ENCODE measurements at places on chromosomes 13 and 19. TPM values are rescaled to one million over a fixed set of nuclear protein-coding genes. Genes with fewer than 3 reads are reported as not detected.

TBXA2R gene
- total RNA-seq: 1.3 TPM

TMEM221 gene
- total RNA-seq: not detected

LPAR6 gene
- total RNA-seq: 66.2 TPM

ZNF546 gene
- total RNA-seq: 7.8 TPM

RDH8 gene
- total RNA-seq: not detected

ICAM1 gene
- 59.7 TPM for total RNA-seq

NLRP11 gene
- total RNA-seq: 0.05 TPM

OVOL3 gene
- not detected for total RNA-seq

PEG3 gene
- total RNA-seq: 0.68 TPM

LGI4 gene
- not detected for total RNA-seq

OR1I1 gene
- total RNA-seq: not detected

ZNF429 gene
- total RNA-seq: 4.1 TPM

ZNF91 gene
- total RNA-seq: 13.4 TPM

KIR3DL1 gene
- total RNA-seq: not detected

CATSPERD gene
- not detected for total RNA-seq

HMG20B gene
- total RNA-seq: 94.7 TPM

PLIN5 gene
- total RNA-seq: 11.7 TPM

ZNF547 gene
- 3.6 TPM for total RNA-seq

RNF17 gene
- total RNA-seq: 0.09 TPM
